ENCODE measurements at places on chromosomes 1 and 21.

GRCh38 chr1:50735443-50735842 lies 224.6 kb downstream of the FAF1 start:
- DNase-seq, result no peak

DNA sequence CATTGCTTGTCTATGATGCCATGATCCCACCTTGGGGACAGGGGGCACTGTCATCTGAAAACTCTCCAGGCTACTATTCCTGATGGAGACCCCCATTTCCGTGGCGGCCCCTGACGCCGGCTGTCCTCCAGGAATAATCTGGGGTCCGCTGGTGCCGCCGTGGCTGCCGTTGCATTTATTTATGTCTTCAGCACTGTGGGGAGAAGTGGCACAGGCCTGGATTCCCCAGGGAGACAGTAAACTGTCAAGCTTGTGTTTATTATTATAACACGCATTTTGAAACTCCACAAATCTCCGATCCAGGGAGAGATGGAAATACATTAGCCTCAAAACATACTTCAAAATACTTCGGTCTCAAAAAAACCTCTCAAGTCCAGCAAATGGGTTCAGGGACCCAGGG lies 126.9 kb upstream of the C1orf174 start:
- DNase-seq, result no peak

DNA sequence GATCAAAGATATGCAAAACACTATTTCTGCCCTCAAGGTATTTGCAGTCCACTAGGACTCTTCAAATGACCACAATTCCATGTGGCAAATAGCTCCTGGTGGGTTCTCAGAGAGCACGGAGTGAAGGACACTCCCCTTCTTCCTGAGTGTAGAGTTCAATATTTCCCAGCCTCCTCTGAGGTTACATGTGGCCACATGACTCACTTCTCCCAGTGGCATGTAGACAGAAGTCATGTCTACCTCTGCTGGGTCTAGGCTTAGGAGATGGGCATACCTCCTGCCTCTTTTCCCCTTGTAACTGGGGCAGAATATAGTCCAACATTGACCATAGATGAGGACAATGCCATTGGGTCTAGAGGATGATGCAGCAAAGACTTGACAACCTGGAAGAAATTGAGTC lies 191.4 kb downstream of the MIS18A start:
- DNase-seq, result no peak

DNA sequence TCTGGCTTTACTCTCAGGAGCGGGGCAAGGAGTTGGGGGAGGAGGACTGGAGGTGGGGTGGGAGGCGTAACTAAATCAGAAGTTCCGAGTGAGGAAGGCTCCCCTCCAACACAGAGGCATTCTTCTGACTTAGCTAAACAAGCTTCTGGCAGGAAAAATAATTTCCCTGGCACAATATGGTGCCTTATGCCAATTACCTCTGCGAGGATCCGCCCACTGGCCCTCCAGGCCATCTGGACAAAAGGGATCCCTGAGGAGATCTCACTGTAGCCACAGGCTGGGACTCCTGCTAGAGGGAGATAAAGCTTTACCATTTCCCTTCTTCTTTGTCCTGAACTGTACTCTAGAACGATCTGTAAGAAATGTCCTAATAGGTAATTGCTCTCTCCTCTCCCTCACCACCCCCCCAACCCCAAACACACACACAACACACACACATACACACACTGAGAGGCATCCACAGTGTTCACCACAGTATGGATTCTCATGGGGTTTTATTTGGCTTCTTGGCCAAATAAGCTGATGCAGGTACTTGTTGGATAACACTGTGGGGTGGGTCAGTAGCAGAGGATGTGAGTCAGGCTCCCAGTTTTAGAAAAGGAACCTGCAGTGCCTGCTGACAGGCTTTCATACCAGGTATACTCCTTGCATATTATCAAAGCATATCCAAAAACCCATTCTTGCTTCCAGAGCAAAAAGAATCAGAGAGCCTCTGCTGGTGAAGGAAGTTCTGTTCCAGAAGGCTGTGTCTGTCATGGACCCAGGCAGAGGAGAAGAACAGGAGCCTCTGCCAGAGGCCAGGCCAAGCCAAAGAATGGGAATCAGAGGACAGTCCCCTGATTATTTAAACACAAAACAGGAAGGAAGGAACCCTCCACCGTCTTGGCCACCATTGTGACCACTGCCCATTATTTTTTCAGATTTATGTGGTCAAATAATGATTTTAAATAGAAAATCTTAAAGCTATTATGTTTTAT lies 169.1 kb downstream of the C1orf21 start:
- no peak for DNase-seq

DNA sequence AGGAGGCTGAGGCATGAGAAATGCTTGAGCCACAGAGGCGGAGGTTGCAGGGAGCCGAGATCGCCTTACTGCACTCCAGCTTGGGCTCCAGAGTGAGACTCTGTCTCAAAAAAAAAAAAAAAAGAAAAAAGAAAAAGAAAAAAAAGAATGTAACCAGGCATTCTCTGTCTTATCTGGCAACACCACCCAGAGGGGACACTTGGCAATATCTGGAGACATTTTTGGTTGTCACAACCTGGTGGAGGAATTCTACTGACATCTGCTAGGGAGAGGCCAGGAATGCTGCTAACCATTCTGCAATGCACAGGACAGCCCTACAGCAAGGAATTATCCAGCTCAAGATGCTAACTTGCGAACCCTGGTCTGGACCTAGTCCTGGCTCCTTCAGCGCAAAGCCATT lies 2.3 kb upstream of the CNR2 start:
- DNase-seq, result no peak

DNA sequence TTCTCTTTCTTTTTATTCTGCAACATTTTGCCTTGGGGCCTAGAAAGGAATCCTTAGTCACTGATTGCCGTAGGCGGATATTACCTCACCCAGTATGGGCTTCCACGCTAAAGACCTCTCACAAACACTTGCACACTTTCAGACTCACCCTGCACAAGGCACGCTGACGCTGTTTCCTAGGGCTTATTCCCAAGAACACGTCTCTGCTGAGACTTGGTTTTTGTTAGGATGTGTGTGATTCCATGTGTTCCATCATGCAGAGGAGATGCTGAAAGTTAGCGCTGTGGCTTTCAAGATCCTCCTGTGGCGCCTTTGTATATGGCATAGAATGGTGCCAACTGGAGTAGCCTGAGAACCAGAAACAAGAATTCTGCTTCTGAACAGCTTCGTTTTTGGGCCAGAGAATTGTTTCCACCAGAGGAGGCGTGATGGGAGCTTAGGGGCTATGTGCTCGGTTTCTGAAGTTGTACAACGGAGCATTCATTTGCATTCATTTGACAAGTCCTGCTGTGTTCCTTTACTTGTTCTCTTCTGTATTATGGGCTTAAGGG lies 297.0 kb downstream of the DISC1 start:
- DNase-seq, result no peak

Measured in stimulated activated CD4-positive, alpha-beta T cell treated with anti-CD3 and anti-CD28 coated beads, Interleukin-4, amount 100 ng/mL, for 1 hour (primary cell).